ENCODE measurements at places on chromosomes 1 and 21.
A peak's percentile ranks its signal among the peaks of the same experiment; 100 is the strongest.

- no peak for DNase-seq
Measured at GRCh38 chr1:21783679-21784603, 992 bp upstream of the USP48 start.

DNA sequence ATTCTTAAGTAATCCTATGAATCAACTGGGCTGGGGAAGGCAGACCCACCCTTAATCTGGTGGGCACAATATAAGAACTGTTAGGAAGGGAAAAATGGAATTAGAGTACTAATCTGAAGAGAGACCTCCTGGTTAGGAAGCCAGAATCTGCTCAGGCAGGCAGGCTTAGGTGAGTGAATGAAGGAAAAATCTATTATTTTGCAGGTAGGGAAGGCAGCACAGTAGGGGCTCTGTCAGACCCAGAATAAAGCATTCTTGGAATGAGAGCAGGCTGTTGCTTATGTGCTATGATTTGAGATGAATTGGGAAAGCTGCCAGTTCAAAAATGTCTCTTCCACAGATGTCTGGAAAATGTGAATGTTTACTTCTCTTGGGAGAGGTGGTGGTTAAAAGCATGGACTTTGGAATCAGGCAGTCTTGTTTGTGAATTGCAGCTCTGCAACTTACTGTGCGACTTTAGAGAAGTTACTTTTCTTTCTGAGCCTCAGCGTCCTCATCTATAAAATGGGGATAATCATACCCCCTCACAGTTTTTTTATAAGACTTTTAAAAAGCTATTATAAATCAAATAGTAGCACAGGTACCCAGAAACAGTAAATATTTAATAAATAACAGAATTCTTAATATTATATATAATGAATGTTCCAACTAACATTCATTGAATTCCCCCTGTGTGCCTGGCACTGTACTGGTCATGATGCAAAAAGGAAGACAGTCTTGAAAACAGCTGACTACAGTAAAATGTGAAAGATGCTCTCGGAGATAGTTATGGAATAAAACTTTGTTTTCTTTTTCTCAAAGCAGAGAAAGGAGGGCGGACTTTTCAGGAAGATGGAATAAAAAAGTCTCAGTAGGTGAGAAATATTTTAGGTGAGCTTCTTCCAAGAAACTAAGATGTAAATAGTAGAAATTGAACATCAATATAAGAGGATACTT is 15.3 kb upstream of the ZNF644 start:
- DNase-seq: no peak

DNA sequence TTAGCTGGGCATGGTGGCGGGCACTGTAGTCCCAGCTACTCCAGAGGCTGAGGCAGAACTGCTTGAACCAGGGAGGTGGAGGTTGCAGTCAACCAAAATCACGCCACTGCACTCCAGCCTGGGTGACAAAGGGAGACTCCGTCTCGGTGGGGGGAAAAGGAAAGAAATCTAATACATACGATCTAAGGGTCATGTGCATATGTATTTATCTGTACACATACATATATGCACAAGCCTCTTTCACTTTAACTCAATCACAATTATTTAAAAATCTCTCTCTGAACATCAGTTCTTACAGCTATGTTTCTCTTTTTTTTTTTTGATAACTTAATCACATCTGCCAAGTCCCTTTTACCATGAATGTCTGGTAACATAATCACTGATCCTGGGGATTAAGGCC is 34.7 kb downstream of the EVA1C start:
- no peak for DNase-seq

GRCh38 chr21:44375281-44375651 is 21.8 kb downstream of the TRPM2 start:
- DNase-seq: no peak

DNA sequence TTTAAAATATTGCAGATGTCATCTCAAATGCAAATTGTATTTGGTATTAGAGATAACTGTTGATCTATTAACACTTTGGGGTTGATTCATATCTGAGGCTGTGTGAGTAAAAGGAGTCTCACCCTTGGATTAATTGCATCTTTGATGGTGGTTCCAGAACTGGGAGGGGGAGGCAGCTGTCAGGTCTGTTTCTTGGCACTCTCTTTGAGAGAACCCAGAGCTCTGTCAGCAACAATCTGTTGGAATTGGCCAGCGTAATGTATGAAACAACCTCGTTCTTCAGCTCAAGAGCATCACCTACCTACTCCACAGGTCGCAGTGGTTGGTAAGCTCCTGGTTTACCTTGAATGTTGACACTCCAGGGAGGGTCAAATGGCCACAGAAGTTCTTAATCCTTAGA is 424.1 kb downstream of the CAMTA1 start:
- no peak for DNase-seq

DNA sequence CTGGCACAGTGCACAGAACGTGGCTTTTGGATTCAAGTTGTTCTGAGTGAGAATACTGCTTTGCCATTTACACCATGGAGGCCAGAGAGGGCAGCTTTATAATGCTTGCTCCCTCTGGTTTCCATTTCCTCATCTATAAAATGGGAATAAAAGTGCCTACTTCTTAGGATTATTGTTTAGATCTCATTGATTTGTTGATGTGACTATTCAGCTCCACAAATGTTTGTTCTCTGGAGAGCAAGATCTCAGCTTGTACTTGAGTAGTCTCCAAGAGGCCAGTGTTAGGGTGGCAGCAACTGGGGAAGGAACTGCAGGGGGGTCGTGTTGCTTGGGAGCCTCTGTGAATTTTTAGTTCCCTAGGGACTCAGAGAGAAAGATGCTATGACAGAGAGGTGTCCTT is 55.2 kb downstream of the YARS1 start:
- no peak for DNase-seq

DNA sequence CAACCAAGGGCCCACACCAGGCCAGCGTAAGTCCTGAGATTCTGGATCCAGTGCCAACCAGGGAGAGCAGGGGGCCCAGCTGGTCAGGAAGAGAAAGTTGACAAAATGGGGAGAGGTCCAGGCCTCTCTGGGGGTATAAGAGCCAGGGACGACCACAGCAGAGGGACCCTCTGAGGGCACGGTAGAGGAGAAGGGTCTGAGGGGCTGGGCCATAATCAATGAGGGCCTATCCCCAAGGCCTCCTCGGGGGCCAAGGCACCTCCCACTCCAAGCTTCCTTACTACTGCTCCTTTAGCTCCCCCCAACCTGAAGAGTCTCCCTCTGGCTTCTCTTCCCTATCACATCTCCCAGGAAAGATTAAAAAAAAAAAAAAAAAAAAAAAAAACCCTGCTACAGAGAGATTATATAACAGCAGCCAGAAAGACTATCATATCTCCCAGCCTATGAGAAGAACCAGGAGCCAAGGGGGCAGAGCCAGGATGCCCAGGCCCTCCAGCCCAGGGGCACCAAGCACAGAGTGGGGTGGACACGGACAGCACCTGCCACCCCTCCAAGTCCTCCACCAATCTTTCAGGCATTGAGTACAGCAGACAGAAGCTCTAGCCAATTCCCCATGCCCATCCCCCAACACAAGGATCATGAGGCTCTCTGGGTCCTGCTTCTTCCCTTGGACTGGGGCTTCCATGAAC is 2.7 kb downstream of the MEF2D start:
- DNase-seq: no peak

DNA sequence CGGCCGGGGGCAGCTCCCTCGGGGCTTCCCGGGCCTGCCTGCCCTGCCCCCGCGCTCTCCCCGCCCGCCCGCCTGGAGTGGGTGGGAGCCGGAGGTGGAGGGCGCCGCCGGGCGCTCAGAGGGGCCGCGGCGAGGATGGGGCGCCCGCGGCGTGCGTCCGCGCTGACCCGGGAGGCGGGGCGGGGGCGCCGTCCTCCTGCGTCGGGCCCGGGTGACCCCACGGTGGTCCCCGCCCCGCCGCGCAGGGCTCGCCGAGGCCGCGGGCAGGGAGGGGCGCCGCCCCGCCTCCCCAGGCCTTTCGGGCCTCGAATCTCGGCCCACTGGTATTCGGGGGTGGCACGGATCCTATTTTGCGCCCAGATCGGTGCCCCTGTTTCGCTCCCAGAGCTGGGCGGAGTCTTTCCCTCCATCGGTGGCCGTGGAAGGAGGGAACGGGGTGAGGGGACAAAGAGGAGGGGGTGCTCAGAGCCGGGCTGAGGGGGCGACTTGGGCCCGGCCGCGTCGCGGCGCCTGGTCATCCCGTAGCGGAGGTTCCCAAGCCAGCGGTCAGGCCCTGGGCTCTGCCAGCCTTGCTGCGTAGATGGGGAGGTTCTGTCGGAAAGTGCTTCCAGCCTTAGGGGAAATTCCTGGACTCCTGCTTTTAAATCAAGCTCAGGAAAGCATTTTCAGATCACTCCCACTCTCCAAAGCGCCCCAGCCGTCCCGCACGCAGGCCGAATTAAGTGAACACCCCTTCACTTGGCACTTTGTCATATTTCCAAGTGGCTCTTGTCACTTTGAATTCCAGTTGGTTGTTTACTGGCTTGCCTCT is 545 bp downstream of the PATJ start:
- no peak for DNase-seq

DNA sequence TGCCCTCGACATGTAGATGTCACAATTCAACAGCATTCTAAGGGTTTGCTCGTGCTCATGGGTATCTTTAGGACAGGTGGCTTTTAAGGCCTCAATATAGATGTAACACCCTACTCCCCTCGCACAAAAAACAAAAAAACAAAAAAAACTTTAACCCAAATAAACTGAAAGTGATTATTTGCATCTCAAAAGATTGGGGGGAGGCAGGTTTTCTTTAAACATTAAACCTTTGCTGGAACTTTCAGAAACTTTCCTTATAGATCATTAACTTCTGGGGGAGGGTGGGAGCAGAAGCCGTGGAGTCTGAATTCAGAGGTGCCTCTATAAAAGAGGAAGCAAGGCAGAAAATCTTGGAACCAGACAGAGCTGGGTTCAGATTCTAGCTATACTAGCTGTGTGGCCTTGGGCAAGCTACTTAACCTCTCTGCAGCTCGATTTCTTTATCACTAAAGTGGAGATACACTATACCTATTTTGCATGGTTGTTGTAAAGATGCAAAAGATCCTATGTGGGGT is 3.2 kb upstream of the KIAA1614 start:
- DNase-seq: no peak

DNA sequence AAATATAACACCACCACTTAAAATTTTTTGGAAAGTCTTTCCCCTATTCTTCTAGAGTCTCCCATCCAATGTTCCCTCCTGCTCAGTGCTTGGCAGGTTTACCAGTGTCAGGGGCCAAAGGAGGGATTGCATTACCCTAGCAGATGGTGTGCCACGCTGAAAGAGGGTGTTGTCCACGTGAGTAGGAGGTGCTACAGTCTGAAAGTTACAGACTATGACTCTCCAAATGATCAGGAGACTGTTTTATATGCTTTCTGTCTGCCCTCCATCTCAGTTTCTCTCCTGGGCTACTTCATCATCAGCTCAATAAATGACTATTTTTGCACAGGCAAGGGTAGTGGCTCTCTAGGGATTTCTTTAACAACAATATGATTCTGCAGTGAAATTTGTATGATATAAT is 31.3 kb upstream of the ANGPTL7 start:
- no peak for DNase-seq

DNA sequence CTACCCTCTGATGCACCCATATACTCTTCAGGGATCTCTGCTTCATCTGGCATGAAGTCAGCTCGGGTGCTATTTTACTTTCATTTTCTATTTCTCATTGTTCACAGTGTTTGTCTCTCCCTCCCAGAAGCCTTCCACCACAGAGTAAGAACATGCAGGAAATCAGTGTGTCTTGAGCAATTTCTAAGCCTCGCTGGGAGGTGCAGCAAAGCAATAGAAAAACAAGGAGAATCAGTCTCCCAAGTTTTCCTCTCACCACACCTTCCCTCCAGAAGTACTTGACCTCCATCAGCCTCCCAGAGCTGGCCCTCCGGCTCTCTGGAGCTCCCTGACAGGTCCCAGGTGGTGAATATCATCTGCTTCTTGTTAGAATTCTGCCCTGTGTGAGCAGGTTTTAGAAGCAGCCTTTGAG is 594.7 kb upstream of the CAMK1G start:
- no peak for DNase-seq

GRCh38 chr1:2413495-2414296 is 1.3 kb upstream of the PEX10 start:
- no peak for DNase-seq

- peak; percentile 22 for DNase-seq
Measured at GRCh38 chr1:6260961-6261614, at the start of gene GPR153. Gene GPR153 (minus strand): TSS chr1:6261098. CDS start chr1:6254905, 6,193 bp downstream.

- DNase-seq: no peak
Measured at GRCh38 chr1:12009318-12009947, 9.9 kb upstream of the MIIP start.

GRCh38 chr1:214548988-214549387 is 2.4 kb downstream of the PTPN14 start:
- DNase-seq: no peak

GRCh38 chr1:184075055-184076029 is 23.8 kb downstream of the TSEN15 start:
- DNase-seq: no peak

DNA sequence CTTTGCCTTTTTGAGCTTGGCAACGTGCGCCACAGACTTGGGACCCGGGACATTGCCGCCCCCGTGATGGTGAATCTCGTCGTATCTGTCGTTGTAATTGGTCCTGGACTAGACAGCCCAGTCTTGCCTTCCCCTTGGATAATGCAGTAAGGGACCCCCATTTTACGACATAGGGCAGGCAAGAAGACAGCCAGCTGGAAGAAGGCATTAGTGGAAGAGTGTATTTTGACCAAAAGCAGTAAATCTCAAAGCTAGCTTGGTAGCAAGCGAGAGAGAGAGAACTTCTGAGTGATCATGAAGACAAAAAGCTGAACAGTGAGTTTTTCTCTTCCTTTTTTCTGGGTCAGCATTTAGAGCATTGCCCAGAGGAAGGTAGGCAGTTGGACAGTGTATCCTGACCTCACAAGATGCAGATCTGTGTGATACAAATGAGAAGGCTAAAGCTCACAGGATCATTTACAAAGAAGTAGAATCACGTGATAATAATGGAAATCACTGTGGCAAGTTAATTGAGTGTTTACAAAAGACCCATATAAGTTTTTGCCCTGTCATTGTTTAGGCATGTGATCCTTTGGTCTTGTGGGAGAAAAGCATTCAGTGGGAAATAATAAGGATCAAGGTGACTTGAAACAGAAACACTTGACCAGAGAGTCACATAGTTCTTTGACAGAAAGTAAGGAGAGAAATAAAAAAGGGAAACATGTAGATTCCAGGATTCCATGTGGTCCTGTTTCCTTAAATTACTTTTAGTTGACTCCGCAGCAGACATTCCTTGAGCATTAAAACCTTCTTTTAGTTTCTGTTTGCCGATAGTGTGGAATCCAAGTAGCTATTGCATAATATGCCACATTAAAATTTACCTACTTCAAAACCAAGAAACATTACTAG is 66.3 kb downstream of the CNST start:
- DNase-seq: no peak

- DNase-seq: no peak
Measured at GRCh38 chr21:29258626-29259338, 39.9 kb upstream of the BACH1 start.
